CD8-positive, alpha-beta memory T cell (primary cell): ENCODE measurements at places on chromosomes 7 and 10.

DNA sequence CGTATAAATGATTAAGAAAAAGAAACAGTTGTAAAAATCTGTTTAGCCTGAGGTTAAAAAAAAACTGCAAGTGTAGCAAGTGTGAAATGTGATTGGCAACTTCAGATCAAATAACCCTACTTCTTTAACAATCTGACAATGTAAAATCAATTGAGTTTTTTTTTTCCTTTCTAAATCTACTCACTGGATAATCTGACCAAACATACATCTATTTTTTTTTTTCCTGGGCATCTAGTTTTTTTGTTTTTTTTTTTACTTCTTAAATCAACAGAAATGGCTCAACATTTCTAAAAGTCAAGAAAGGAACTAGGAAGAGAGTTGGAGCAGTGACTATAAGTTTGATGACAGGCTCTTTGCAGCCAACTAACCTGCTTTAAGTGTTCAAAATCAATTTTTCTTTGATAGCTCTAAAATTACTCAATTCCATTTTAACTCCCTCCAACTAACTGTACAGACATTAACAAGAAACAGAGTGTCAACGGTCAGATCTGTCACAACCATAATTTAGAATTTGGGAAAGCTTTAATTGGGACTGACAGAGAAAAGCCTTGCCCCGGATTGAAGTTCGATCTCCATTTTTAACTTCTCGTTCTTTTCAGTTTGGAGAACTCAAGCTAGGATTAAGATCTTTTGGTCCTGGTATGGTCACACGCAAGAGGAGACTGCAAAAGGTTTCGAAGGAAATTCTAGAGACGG lies 1.2 kb downstream of the ARL3 start:
- no peak for DNase-seq

GRCh38 chr7:142057101-142057500 lies 54.4 kb upstream of the MGAM2 start:
- DNase-seq = no peak

- DNase-seq = no peak
Observed at GRCh38 chr10:51005551-51005950, 68.7 kb upstream of the PRKG1 start.

DNA sequence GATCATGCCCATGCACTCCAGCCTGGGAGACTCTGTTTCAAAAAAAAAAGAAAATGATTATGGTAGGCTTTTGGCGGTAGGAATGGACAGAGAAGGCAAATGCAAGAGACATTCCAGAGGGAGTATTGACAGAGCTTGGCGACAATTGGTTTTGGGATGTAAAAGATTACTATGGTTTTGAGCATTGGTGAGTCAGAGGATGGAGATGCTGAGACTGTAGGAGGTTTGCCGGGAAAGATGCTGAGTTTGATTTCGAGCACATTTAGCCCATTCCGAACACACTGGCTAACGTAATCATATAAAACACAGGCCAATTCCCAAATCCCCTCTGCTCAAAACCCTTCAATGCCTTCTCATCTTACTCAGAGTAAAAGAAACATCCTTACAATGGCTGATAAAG lies 161.6 kb upstream of the MKLN1 start:
- DNase-seq = no peak

- DNase-seq = no peak
Observed at GRCh38 chr7:102080434-102081243, 206.0 kb upstream of the SH2B2 start.
